NCI-H187 treated with DMSO at 0.1 percent for 48 hours (cell line): ENCODE measurements at places on chromosomes 2 and 18.

- DNase-seq, result no peak
Observed at GRCh38 chr18:73594749-73595148, 552.9 kb downstream of the FBXO15 start.

- DNase-seq, result no peak
Observed at GRCh38 chr18:58221060-58221725, 177.2 kb downstream of the NEDD4L start.

DNA sequence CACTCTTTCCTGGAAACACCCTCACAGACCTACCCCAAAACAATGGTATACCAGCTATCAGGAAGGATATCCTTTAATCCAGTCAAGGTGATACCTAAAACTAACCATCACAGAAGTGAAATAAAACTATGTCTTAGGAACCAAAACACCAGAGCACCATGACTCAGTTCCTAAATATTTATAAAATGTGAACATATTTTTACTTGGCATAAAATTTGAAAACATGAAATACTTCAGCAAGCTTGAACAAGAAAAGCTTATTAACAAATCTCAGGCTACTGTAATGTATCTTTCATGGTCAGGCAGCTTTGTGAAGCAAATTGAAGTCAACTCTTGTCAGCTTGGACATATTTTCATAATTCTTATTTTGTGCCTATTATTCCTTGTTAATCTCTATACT is 440.8 kb upstream of the CDH20 start:
- no peak for DNase-seq

DNA sequence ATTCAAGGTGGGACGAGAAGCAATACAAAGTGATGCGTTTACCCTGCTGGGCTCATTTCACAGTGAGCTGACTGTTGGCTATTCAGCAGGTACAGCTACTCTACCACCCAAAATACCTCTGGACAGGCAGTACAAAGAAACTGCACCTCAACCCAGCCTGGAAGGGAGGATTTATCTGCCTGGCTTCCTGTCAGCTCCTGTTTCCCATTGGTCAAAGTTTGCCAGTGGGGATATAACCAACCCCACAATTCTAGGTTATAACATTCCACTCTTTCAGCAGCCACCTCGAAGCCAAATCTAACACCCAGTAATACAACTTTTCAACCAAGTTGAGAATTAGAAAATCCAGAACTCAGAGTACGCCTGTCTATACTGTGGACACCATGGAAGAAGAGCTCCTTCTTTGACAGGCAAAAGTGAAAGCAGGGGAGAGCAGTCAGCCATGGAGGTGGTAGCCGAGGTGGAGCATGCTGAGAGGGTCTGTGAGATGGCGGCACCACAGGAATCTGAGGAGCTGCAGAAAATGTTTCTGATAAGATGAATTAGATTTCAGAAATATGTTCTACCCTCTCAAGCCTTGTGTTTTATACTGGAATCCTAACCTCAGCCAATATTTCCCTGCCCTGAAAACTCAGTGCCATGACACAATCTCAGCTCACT is 10.8 kb downstream of the DUSP19 start:
- no peak for DNase-seq

- DNase-seq, result no peak
Observed at GRCh38 chr18:79366177-79367094, 29.3 kb upstream of the NFATC1 start.

DNA sequence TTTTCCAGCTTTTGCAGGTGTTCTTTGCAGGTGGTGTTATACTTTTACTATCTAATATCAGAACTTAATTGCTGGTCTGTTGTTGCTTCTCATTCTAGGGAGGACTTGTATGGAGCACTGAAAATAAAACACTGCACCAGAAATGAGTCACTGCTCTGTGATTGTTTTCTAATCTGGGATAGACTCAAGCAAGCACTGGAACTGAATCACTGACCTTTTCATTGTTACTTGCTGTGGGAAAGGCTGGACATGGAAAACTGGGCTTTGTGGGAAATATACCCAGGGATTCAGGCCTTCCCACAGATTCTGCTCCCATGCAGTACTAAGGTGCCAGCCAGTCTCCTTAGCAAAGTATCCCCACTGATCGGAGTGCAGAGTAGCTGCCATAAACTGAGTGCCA is 470.0 kb upstream of the GCFC2 start:
- no peak for DNase-seq

DNA sequence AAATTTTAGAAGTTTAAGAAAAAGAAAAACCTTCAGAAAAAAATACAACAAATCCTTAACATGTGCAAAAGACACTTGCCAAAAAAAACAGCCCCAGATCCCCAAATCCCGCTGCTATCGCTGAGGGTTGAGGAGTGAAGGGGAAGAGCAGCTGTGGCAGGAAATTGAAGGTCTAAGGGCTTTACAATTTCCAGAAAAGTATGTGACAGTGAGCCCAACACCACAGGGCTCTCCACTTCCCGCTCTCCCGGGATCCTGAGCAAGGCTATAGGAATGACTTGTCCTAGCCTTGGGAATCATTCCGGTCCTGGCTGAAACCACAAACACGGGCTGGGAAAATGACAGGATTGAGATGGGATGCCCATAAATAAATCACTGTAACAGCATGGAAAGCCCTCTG is 191.4 kb downstream of the TMEM163 start:
- no peak for DNase-seq

DNA sequence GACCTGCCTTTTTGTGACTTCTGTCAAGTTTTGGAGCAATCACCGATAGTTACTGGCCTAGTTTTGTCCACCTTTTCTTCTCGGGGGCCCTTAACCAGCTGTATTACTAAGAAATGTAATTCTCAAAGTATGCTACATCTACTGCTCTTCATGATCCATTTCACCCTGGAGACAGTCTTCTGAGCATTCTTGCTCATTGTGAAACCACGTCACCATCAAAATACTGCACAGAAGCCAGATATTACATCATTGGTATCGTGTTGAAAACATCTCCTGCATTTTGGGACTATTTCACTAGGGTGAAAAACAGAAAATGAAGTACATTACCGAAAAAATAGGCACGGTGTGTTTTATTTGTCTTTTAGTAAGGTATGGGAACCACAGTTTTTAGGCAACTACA is 11.7 kb downstream of the LYPD6B start:
- DNase-seq, result no peak

- DNase-seq, result no peak
Observed at GRCh38 chr18:35158728-35159450, 81.9 kb upstream of the ZNF397 start.

- DNase-seq, result no peak
Observed at GRCh38 chr2:225889452-225889851, 489.9 kb downstream of the NYAP2 start.

DNA sequence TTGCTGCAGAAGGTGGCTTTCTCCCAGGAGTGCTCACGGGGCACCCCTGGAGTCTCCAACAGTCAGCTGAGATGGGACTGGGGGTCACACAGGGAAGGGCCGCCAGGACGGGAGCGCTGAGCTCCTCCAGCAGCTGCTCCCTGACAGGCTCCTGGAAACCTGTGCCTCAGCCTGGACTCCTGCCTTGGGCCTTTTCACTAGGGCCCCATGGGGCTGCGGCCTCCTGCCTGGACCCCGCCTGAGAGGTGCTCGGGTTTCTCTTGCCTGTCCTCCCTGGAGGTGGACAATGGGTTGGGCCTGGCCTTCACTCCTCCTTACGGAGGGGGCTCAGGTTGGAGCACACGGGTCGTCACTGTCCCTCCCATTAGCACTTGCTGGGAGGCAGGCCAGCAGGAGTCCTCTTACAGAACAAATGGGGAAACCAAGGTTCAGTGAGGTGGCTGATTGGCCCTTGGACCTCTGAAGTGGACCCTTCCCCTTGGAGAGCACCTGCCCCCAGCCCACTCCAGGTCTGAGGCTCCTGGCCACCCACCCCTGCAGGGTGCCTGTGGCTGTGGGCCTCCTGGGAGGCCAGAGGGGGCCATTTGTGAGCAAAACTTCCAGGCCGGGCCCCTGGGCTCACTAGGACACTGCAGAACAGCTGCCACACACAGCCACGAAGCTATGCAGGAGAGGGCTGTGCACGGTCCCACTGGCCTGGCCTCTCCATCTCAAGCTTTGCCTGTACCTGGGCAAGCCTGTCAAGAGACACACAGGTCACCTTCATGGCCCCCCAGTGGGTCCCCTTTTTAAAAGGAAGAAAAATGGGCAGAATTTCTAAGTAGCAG is 57.1 kb upstream of the ODC1 start:
- no peak for DNase-seq

- DNase-seq, result no peak
Observed at GRCh38 chr2:207802650-207803049, 32.9 kb upstream of the FZD5 start.

DNA sequence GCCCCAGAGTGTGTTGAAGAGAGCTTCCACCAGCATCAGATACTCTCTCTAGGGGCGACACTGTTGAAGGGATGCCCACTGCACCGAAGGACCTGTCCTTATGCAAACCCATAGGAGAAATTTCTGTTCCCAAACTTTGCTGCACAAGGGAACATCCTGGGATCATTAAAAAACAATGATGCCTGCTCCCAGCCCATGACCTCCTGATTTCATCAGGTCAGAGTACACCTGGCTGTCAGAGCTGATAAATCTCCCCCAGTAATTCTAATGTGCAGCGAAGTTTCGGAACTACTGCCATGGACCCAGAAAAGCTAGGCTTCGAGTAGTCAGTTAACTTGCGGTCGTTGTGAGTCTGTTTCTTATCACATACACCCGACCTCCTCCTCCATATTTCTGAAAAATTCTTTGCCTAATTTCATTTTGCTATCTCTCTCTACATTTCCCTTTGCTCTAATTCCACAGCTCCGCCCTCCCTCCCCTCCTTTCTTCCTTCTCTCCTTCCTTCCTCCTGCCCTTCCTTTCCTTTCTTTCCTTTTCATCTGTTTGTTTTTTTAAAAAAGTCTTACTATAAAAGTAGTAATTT is 18.8 kb downstream of the FAM124B start:
- no peak for DNase-seq

- DNase-seq, result no peak
Observed at GRCh38 chr2:220147161-220148038, 520.0 kb downstream of the SLC4A3 start.

DNA sequence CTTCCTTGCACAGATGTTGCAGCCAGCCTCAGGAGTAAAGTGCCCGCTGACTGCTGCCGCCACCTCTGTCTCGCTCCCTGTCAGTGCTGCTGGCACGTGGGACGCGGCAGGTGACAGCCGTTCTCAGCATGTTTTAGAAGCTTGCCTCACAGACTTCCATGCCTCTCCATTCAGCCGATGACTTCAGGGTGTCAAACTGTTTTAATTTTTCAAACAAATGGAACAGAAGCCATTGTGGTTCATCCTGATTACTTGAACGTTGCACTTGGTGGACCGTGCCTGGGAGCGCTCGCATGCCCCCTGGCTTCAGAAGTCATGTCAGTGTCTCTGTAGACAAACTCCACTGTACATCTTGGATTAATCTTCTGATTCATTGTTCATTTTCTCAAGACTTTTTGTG is 62.7 kb upstream of the EML6 start:
- DNase-seq, result no peak

- no peak for DNase-seq
Observed at GRCh38 chr2:201466050-201466675, 14.6 kb downstream of the STRADB start.

- no peak for DNase-seq
Observed at GRCh38 chr2:135607561-135607960, 76.3 kb downstream of the R3HDM1 start.

DNA sequence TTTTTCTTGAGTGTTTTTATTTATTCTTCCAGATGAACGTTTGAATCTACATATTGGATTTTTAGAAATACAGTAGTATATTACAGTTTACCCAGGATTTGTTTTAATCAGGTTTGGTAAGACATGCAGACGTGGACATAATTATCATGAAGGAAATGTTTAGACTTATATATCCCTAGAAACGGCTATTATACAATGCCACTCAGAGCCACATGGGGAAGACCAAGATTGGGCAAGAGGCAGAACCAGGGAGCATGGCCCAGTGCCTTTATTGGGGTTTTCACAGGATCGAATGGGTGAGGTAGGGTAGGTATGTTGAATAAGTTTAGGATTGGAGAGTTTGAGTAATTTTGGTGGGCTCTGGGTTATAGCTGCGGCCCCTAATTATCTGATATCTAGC is 212.2 kb downstream of the CAMKMT start:
- no peak for DNase-seq

DNA sequence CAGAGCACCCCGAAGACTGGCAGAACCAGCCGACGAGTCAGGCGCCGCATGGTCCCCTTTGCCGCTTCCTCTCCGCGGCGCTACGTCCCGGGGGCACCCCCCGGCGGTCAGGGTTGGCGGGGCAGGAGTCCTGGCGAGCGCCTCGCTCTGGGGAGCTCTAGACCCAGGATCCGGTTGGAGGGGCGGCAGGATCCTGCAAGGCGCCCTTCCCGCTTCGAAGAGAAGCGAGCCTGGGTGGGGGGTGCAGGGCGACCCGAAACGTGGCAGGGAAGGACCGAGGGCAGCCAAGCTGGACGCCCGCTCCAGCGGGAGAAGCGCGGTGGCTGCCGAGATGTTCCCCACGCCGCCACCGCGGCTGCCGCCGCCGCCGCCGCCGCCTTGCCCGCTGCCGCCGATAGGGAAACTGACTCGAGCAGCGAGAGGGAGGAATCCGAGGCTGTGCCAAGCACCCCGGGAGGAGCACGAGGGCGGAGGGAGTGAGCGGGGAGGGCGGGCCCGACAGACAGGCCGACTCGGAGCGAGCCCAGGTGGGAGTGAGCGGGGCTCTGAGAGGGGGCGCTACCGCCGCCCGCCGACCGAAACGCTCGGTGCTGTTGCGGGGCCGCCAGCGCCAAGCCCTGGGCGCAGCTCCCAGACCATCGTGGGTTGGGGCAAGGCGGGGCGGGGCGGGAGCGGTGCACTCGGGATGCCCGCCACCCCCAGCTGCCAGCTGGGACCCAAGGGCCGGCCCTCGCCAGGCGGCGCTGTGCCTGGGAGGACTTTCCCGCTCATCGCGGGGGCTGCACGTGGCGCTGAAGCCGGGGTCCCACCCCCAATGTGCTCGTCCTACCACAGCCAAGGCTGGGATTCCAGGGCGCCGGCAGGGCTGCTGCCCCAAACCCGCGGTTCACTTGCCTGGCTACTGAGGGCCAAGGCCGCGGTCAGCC is at the start of gene GALNT14:
GALNT14 (minus strand) TSS at position 404 of the 926 bp plus-strand sequence; CDS start at position 50, 354 bp downstream.
- no peak for DNase-seq

DNA sequence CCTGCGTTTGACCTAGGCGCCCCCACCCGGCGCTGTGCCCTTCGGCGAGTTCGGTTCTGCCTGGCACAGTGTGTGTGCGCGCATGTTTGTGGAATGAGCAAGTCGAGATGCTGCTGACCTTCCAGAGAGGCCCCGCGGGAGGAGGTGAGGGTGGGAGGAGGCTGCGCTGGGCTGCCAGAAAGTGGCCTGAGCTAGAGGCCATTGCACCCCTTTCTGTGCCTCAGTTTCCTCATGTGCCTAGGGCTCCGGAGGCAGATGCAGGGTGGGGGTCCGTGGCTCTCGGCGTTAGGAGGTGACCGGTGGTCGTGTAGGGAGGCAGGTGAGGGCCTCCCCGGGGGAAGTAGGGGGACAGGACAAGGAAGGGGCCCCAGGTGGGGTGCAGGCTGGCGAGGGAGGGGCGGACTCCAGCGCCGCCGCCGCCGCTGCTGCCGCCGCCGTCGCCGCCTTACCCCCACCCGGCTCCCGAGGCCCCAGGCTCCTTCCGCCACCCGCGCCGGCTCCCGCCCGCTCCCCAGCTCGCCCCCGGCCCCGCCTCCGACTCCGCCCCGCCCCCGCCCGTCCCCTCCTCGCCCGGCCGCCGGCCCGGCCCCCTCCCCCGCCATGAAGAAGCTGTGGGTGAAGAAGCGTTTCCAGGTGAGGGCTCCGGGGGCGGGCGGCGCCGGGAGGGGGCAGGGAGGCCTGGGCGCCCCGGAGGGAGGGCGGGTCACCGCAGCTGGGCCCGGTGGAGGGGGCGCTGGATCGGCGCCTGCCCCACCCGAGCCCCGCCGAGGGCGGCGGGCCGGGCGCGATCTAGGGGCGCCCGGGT is 7.0 kb downstream of the SPEG start:
- DNase-seq, result no peak
